ENCODE measurements at places on chromosomes 16 and 17.
A peak's percentile ranks its signal among the peaks of the same experiment; 100 is the strongest.

- DNase-seq: no peak
These were observed 7.1 kb downstream of the TEKT3 start for GRCh38 chr17:15334266-15334665.

DNA sequence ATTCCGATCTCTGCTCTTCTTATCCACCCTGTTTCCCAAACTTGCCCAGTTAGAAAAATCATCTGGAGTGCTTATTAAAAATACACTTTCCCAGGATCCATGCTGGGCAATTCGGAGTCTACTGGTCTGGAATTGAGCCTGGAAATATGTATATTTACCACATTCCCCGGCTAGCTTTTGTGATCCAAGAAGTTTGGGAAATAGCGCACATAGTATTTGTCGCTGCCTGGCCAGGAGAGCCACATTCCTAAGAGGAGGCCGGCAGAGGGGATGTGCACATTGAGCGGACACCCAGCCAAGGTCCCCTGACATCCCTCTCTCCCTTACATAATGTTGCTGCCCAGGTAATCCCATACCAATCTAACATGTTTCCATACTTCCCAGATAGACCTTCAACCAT, 62.1 kb upstream of the TMEM97 start:
- no peak for DNase-seq

GRCh38 chr16:85570735-85571562, 42.2 kb upstream of the GSE1 start:
- DNase-seq: no peak

GRCh38 chr16:69381231-69381630, 4.6 kb downstream of the TERF2 start:
- DNase-seq: no peak

DNA sequence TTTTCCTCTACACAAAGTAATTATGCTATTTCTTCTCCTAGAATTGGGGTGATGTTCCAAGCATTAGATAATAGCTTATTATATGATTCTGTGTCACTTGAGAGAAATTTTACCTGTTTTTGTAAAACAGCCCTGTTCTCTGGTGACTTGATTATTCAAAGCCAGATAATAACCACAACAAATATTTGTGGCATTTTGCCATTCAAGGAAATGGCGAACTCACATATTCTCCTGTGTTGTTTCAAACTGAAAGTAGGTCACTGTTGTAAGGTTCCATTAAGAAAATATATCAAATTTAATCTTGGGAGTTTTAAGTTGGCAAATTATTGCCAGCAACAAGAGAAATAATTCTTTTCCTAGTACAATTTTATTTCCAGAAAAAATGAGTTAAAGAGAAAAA, 124.8 kb downstream of the STXBP4 start:
- DNase-seq: no peak

DNA sequence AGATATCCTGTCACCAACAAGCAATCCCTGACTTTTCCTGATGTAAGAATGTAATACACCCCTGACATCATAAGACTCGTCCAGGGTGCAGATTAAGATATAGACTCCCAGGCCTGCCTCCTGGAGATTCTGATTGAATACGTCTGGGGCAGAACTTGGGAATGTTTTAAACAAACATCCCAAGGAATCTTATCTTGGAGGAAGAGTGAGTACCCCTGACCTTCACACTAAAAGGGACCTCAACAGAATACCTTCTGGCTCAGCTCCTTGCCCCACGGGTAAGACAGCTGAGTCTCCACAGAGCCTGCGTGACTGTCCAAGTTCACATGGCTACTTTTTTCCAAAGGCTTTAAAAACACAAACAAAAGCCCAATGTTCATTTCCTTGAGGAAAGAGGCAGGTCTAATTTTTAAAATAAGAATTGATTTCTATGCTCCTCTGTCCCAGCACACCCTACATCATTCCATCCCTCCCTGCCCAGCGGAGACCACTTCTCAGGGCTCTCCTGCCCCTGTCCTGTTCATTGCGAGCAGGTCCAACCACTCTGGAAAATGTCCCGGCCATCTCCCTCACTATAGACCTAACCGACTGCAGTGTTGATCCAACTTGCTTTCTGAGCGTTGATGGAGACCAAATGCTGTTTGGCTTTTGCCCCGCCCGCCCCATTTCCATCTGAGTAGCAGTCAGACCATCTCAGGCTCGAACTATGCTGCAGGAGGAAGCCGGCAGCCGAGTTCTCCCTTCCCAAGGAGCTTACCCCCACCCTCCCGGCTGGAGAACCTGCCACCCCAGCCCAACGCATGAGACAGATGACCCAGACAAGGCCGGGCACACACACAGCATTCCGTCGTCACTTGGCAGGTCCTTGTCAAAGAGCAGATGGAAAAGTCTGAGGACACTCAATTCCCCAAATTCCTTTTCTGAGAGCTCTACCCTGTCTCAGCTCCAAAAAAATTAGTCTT, 44.1 kb upstream of the MYH10 start:
- DNase-seq: no peak

DNA sequence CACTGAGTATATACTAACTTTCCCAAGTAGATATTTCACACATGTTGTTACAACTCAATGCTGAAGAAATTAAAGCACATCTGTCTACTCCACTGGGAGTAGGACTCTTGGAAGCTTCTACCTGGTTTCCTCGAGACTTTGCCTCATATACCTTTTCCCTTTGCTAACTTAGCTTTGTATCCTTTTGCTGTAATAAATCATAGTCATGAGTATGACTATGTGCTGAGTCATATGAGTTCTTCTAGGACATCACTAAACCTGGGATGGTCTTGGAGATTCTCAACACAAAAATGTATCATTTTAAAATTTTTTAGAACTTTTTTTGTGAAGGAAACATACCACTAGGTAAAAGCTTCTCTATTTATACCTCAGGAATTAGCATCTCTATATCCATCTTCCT, 39.8 kb downstream of the ABCA5 start:
- no peak for DNase-seq

GRCh38 chr17:69084911-69085310, 24.2 kb upstream of the ABCA9 start:
- DNase-seq: no peak

- DNase-seq: no peak
These were observed 29.0 kb downstream of the RTN4RL1 start for GRCh38 chr17:1995907-1996799.

- DNase-seq: no peak
These were observed 3.2 kb upstream of the GNG13 start for GRCh38 chr16:803754-804080.

GRCh38 chr17:7834542-7834956, 532 bp downstream of the KDM6B start:
- peak; percentile 78 for DNase-seq

GRCh38 chr16:78072275-78072674, 27.2 kb upstream of the WWOX start:
- no peak for DNase-seq

DNA sequence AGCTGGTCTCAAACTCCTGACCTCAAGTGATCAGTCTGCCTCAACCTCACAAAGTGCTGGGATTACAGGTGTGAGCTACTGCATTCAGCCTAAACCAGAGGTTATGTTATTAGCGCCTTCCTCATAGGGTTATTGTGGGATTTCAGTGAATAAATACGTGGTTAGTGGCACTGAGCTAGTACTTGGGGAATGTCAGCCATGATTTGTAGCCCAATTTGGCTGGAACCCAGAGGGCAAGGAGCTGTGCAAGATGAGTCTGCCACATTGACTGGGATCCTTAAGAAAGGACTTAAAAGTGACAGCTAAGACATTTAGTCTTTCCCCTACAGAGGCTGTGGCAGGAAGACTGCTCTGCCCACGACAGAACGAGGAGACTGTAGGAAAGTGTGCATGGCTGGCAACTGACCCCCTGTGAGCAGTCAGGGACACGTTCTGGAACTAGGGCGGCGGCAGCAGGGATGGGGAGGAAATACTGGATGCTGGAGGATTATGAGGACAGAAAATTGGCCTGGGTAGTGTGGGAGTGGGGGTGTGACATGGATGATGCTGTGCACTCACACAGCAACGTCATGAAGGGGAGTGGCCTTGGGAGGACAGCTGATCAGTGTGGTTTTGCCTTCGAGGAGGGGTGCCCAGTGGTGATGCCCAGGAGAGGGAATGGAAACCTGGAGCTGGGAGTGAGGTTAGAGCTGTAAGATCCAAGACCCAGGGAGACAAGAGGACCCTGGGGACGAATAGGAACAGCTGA, 14.6 kb downstream of the ATP5PD start:
- peak; percentile 82 for DNase-seq

DNA sequence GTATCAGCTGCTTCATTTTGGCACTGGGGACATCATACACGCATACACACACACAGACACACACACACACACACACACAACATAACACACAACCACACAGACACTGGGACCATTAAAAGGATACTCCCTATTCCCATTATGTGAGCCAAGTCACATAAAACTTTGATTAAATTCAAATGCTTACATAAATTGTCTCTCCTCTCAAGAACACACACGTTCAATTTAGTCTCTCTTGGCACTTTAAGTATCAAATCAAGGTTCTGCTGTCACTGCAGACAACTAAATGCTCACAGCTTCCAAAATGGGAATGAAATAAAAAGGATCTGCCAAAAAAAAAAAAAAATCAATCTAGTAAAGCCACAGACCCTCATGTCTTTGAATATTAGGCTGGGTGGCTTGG, 184.9 kb downstream of the RBFOX1 start:
- no peak for DNase-seq

- no peak for DNase-seq
These were observed 22.5 kb upstream of the CACNG1 start for GRCh38 chr17:67021743-67022450.

DNA sequence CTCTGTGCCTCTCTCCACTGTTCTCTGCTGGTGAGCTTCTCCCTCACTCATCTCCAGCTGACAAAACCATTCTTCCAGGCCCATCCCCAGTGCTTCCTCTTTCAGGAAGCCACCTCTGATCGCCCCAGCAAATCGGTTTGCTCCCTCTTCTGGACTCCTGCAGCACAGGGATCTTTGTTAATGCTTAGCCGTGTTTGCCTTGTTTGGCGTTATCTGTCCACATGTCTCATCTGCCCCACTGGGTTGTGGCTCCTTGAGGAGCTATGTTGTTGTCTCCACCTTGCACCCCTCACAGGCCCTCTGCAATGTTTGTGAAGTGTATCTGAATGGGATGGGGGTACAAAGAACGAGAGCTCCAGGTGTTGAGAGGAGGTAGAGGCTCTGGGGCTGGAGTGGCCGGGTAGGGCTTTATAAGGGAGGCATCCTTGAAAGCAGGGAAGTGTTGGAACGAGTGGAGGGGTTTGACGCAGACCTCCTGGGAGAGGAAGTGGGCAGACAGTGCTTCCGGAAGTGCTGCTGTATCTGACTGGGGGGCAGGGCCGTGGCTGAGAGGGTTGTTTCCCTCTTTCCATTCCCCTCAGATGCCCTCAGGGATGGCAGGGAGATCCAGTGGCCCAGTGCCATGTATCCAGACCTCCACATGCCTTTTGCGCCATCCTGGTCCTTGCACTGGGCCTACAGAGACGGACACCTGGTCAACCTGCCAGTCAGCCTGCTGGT, 27.8 kb downstream of the CASKIN2 start:
- DNase-seq: no peak

DNA sequence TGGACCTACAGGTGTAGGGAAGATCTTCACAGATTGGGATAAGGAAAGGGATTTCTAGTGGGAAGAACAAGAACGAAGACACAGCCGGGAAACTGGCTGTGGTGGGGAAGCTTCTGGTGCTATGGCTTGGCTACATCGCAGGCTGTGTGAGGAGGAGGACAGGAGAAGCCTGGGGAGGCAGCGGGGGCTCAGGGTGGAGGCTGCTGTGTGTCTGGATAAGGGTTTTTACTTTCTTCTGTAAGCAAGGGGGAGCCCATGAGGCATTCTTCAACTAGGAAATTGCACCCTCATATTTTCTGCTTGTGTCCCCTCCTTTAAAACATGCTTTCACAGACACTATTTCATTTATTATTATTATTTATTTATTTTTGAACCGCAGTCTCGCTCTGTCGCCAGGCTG, 2.9 kb upstream of the RHBDF2 start:
- no peak for DNase-seq

DNA sequence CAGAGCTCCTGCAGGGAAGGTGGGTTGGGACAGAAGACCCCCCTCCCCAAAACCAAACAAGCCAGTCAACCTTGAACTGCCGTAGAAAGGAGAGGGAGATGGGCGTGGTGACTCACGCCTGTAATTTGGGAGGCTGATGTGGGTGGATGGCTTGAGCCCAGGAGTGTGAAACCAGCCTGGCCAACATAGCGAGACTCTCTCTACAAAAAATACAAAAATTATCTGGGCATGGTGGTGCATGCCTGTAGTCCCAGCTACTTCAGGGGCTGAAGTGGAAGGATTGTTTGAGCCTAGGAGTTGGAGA, 42.1 kb downstream of the NT5M start:
- DNase-seq: no peak

- DNase-seq: no peak
These were observed 177.7 kb downstream of the MYO1D start for GRCh38 chr17:32699247-32699646.

DNA sequence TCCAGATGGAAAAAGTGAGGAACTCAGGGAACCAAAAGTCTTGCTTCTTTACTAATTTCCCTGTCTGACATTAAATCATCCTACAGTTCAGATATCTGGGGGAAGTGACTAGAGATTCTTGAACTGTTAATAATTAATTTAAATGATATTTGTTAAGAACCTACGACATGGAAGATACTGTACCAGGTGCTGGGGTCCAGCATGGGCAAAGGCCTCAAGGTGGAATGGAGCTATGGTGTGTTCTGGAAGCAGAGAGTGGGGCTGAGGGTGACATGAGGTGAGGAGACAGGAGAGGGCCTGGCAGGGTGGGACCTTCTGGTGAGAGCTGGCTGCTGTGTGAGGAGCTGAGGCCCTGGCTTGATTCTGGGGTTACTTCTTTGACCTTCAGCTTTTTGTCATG, 6.0 kb upstream of the CCL2 start:
- no peak for DNase-seq

- peak; percentile 41 for DNase-seq
These were observed 7.3 kb downstream of the FMNL1 start for GRCh38 chr17:45228763-45229539.

DNA sequence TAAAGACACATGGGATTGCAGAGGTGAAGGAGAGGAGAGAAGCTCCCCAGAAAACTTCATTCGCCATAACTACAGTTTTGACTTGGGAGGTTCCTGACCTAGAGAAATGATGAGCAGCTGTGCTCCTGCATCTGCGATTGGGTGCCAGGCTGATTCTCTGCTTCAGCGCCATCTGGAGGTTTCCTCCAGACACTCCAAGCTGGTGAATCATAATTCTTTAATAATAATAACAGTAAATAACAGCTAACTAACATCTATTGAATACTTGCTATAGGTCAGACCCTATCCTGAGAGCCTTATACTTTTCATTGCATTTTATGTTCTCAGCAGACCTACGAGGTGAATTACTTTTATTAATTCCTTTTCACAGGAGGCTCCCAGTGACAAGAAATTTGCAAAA, 575.8 kb downstream of the TOX3 start:
- DNase-seq: peak; percentile 57

- DNase-seq: no peak
These were observed 12.2 kb upstream of the ITGAE start for GRCh38 chr17:3813171-3813570.
